ENCODE measurements at places on chromosomes 5 and 9.

DNA sequence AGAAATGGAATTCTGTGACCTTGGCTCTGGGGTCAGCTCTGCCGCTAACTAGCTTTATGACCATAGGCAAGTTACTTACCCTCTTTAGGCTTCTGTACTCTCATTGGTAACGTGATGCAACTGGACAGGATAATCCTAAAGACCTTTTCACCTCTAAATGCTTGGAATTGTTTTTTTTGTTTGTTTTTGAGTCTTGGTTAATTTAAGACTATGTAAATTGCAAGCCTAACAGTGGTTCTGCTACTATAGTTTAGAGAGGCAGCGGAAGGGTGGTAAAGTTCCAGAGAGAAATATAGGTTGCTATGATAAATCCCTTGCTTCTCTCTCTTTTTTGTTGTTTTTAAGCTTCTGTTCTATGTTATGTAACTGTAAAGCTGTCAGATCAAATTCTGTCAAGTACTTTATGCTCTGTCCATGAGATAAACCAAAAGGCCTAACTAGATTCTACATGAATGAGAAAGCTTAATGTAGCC lies 17.6 kb downstream of the FAM169A start:
- no peaks in the 10 kb centered on the region for H3K27me3 ChIP-seq
- no peak overlapping the region for H3K27ac ChIP-seq
- DNase-seq = no peak
- H3K4me1 ChIP-seq = no peaks in the 10 kb centered on the region

DNA sequence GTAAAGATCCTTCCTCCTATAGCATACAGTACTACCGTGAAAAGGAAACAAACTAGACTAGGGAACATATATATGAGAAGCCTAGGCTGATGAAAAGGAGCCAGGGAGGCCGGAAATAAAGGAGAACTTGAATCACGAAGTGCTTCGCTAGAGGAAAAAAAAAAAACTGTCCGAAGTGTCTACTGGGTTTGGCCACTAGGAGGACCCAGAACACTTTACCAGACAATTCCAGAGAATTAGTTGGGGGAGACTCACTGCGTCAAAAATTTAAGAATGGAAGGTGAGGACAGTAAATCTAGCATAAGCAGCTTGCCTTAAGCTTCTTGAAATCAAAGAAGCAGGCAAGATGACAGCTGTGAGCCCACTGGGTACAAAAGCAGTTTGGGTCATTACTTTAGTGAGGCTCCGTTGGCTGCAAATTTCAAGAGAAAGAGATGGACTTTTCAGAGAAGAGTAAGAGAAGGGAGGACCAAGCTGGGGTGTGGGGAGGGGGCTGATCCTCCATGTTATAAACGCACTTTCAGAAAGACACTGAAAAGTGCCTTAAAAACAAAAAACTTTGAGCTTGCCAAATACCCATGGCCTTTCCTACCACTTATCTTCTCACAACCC lies 47.4 kb downstream of the P4HA2 start:
- H3K27ac ChIP-seq = no peak overlapping the region
- no peaks in the 10 kb centered on the region for H3K27me3 ChIP-seq
- no peak overlapping the region for H3K4me3 ChIP-seq
- H3K4me1 ChIP-seq = peaks cover 11% of the 10 kb centered on the region

- H3K4me1 ChIP-seq = no peaks in the 10 kb centered on the region
- no peaks in the 10 kb centered on the region for H3K36me3 ChIP-seq
- no peaks in the 10 kb centered on the region for H3K27me3 ChIP-seq
- no peak for DNase-seq
Measured at GRCh38 chr9:8549214-8549613, 749.6 kb upstream of the DMAC1 start.

DNA sequence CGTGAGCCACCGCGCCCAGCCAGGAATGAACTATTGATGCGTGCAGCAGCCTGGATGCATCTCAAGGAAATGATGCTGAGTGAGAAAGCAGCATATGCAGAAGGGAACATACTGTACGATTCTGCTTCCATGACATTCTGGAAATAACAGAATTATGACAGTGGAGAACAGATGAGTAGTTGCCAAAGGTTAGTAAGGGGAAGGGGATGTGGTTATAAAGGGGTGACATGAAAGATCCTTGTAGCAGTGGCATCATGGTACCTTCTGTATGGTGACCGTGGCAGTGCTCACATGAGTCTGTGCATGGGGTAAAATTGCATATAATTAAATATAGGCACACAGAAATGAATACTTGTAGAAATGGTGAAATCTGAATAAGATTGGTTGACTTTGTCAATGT lies 13.0 kb downstream of the NANS start:
- H3K4me3 ChIP-seq = no peak overlapping the region
- peaks cover 18% of the 10 kb centered on the region for H3K4me1 ChIP-seq
- DNase-seq = no peak
- H3K27ac ChIP-seq = no peak overlapping the region
- H3K36me3 ChIP-seq = peaks cover 21% of the 10 kb centered on the region

All from Calu3 (cell line).